Activated CD4-positive, alpha-beta T cell treated with anti-CD3 and anti-CD28 coated beads for 36 hours (primary cell): ENCODE measurements at places on chromosomes 5 and 9. TPM values are rescaled to one million over a fixed set of nuclear protein-coding genes. Genes with fewer than 3 reads are reported as not detected.

FBXL7 gene
- not detected for total RNA-seq

TMEM267 gene
- total RNA-seq, result 15.7 TPM

ACTBL2 gene
- total RNA-seq, result not detected

BTNL3 gene
- not detected for total RNA-seq

IL17B gene
- total RNA-seq, result not detected

GARIN3 gene
- total RNA-seq, result 0.79 TPM

DNA sequence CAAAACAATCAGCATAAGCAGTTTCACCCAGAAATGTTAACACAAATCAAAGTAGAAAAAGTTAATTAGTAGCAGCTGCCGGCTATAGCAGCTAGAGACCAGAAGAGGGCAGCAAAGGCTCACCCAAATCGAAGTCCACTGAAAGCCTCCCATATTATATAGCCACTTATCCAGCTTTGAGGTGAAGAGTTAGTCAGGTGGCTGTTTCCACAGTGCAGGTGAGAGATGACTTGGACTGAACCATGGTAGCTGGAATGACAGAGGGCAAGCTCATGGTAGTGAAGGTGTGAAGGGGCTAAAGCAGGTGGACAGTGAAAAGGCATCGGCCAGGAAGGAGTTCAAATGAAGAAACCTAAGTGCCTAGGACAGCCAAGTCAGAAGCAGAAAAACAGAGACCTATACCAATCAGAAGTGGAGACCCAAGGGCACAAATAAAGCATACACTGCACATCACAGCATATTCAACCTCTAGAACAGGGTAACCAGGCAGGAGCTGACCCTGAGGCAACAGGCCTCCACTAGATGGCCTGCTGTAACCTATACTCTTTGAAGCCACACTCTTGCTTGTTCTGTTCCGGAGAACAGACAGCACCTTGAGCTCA is 7.2 kb upstream of the RNF38 start:
- H3K36me3 ChIP-seq, result peaks cover 4% of the 10 kb centered on the region
- no peak overlapping the region for H3K4me3 ChIP-seq
- H3K27ac ChIP-seq, result peak overlapping the region; percentile 38
- peak; percentile 74 for DNase-seq
- peaks cover 14% of the 10 kb centered on the region for H3K4me1 ChIP-seq
- no peaks in the 10 kb centered on the region for H3K27me3 ChIP-seq

- H3K36me3 ChIP-seq, result no peaks in the 10 kb centered on the region
- DNase-seq, result no peak
- H3K27me3 ChIP-seq, result no peaks in the 10 kb centered on the region
- no peaks in the 10 kb centered on the region for H3K4me1 ChIP-seq
- no peak overlapping the region for H3K27ac ChIP-seq
Observed at GRCh38 chr9:134650431-134651190, 9.0 kb downstream of the COL5A1 start.

DNA sequence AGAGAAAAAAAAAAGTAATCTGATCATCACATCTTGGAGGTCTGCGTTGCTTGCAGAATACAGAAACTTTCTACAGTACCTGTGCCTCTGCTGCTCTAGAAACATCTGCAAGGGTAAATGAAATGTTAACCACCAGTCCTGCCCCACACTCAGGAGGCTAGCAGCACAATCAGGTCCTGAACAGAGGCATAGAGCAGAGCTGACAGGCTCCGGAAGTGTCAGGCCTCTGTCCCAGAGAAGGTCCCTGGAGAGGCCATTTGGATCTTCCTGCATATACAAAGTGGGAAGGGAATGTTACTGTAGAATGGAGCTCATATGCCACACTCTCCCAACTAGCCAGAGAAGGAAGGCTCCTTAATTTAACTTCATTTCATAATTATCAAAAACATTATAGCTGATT is 7.2 kb downstream of the NRG2 start:
- peaks cover 51% of the 10 kb centered on the region for H3K27me3 ChIP-seq
- no peak overlapping the region for H3K4me3 ChIP-seq
- no peak overlapping the region for H3K27ac ChIP-seq

- H3K36me3 ChIP-seq, result no peaks in the 10 kb centered on the region
- no peak for DNase-seq
- no peaks in the 10 kb centered on the region for H3K4me1 ChIP-seq
- peaks cover 7% of the 10 kb centered on the region for H3K27me3 ChIP-seq
- H3K4me3 ChIP-seq, result no peak overlapping the region
Observed at GRCh38 chr9:127078336-127078735, 44.1 kb downstream of the ANGPTL2 start.

DNA sequence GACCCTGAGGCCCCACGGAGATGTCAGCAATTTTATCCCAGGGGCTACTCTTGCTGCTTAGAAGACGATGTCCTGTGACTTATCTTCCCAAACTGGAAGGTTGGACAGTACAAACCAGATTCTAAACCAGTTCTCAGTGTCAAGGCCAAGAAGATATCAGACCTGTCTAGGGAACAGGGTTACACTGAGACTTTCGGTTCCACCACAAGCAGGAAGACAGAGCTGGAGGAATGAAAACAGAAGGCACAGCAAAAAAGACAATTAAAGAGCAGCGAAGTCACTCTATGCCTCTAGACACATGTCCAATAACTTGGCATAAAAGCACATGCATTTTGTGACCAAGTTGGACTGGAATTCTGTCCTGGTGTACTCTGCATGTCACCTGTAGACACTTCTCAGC is 73.4 kb upstream of the TMEM252 start:
- no peaks in the 10 kb centered on the region for H3K4me1 ChIP-seq
- no peak overlapping the region for H3K4me3 ChIP-seq
- no peak overlapping the region for H3K27ac ChIP-seq
- H3K27me3 ChIP-seq, result peaks cover 1% of the 10 kb centered on the region
- DNase-seq, result no peak

DNA sequence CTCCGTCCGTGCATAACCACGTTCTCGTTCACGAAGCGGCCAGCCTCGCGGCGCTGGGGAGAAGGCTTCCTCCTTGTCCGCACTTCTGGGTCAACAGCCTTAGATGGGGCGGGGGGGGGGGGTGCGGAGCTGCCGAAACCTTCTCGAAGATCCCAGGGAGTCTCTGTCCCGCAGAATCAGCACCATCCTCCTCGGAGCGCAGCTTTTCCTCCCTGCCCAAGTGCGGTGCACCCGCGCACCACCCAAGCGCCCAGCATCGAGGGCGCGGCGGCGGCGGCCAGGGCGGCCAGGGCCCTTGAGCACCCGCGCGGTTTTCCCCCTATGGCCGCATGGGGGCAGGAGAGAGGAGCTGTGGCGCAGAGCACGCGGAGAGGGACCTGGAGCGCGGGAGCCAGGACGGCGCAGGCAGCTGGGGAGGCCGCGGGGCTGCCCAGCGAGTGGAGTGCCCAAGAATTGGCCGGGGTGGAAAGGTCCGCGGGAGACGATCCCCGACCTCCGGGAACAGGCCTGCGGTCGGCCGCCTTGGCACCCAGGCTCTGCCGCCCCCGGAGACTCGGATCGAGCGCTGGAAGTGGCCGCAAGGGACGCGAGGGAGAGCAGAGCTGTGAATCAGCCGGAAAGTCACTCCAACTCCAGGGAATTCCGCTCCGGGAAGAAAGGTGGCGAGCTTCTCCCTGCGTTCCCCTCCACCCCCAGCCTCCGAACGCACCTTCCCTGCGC is 43.1 kb downstream of the TMEM174 start:
- peaks cover 76% of the 10 kb centered on the region for H3K27me3 ChIP-seq
- peaks cover 14% of the 10 kb centered on the region for H3K4me1 ChIP-seq
- no peak overlapping the region for H3K4me3 ChIP-seq
- DNase-seq, result peak; percentile 84
- H3K27ac ChIP-seq, result no peak overlapping the region

DNA sequence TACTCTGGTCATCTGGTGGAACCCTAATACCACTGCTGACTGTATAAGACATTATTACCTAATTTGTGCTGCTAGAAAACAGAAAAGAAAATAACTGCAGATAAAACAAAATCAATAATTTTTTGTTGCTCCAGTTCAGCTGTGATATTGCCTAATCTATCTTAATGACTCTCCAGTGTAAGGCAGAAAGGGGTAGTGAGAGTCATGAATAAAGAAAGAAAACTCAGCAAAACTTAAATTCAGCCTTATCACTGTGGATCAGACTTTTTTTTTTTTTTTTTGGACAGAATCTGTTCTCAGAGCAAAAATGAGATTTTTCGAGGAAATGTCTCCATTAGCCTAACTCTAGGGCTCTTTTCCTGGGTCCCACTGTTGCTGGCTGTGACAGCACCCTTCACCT is 1.1 kb upstream of the DOCK2 start:
- no peak for DNase-seq
- H3K27ac ChIP-seq, result no peak overlapping the region
- H3K36me3 ChIP-seq, result peaks cover 29% of the 10 kb centered on the region
- H3K4me3 ChIP-seq, result peak overlapping the region; percentile 89
- H3K27me3 ChIP-seq, result no peaks in the 10 kb centered on the region

DNA sequence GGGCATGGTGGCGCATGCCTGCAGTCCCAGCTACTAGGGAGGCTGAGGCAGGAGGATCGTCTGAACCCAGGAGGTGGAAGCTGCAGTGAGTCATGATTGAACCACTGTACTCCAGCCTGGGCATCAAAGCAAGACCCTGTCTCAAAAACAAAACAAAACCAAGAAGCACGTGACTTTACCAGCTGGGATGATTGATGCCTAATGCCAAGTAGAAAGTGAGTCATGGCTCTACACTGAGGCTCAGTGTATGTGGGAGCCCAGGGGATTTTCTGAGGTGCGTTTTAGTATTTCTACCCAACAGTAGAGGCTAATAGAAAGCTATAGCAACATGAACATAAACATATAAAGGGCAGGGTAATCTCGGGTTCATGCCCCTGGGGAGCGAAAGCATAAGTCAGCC is 13.9 kb upstream of the BRD3OS start:
- no peaks in the 10 kb centered on the region for H3K4me1 ChIP-seq
- peaks cover 2% of the 10 kb centered on the region for H3K27me3 ChIP-seq
- DNase-seq, result no peak
- no peak overlapping the region for H3K27ac ChIP-seq
- H3K36me3 ChIP-seq, result no peaks in the 10 kb centered on the region

DNA sequence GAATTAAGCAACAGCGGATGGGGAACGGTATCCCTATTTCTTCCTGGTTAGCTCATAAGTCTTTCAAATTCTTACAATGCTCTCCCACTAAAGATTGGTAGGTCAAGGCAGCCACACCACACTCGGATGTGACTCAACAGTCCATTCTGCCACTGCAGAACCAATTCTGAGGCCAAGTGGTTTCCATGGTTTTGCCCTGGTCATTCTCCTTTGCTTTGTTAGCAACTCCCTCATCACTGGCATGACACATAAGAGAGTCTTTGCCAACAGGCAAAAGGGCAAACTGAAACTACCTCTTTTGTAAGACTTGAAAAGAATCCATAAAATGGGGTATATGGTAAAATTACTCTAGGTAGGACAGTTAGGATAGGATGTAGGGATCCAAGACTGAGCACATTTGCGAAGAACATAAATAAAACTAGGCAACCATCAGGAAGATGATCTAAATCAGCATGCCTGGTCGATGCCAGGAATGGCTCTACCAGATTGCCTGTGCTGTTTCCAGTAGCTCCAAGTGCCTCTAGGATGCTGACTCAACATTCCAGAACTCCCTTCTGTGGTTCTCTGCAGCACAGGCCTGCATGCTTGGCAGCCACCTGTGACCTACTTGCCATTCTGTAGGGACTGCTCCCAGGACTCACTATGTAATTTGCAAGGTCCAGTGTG is 105.4 kb downstream of the DCP2 start:
- H3K27me3 ChIP-seq, result no peaks in the 10 kb centered on the region
- no peaks in the 10 kb centered on the region for H3K4me1 ChIP-seq
- H3K36me3 ChIP-seq, result peaks cover 4% of the 10 kb centered on the region
- no peak for DNase-seq
- no peak overlapping the region for H3K27ac ChIP-seq
